ENCODE measurements at places on chromosomes 4 and X. TPM values are rescaled to one million over a fixed set of nuclear protein-coding genes. Genes with fewer than 3 reads are reported as not detected.

MAGEE2 gene
- total RNA-seq, result not detected

CFAP299 gene
- total RNA-seq, result 0.52 TPM

GABRQ gene
- total RNA-seq, result 0.52 TPM

TGIF2LX gene
- not detected for total RNA-seq

TKTL2 gene
- total RNA-seq, result under 0.01 TPM

COL4A6 gene
- total RNA-seq, result 1.0 TPM

CTAG2 gene
- total RNA-seq, result not detected

BMPR1B gene
- 22.4 TPM for total RNA-seq

AFM gene
- not detected for total RNA-seq

F8A1 gene
- total RNA-seq, result 2.6 TPM

GPR50 gene
- not detected for total RNA-seq

MAOB gene
- 1.0 TPM for total RNA-seq

TMPRSS11E gene
- total RNA-seq, result not detected

PAGE4 gene
- total RNA-seq, result not detected

MRFAP1L1 gene
- total RNA-seq, result 32.9 TPM

KLKB1 gene
- total RNA-seq, result 0.52 TPM

YTHDC1 gene
- total RNA-seq, result 43.8 TPM

ZNF518B gene
- total RNA-seq, result 23.5 TPM

FGF5 gene
- total RNA-seq, result 0.52 TPM

PPP4R3C gene
- not detected for total RNA-seq

IGSF1 gene
- 59.5 TPM for total RNA-seq

RTL9 gene
- total RNA-seq, result 0.52 TPM

ADGRG4 gene
- total RNA-seq, result under 0.01 TPM

HAUS7 gene
- 11.0 TPM for total RNA-seq

PPAT gene
- 9.4 TPM for total RNA-seq

FAM133A gene
- under 0.01 TPM for total RNA-seq

FANCB gene
- 7.8 TPM for total RNA-seq

CCNQ gene
- total RNA-seq, result 13.0 TPM

OPN1MW gene
- not detected for total RNA-seq

GLUD2 gene
- total RNA-seq, result 3.7 TPM

DNAAF6 gene
- not detected for total RNA-seq

SUPT20HL1 gene
- total RNA-seq, result not detected

WDR17 gene
- total RNA-seq, result 1.0 TPM

HTN1 gene
- total RNA-seq, result not detected

RPGR gene
- 6.3 TPM for total RNA-seq

HTR2C gene
- total RNA-seq, result not detected

ANXA10 gene
- total RNA-seq, result not detected

RHOXF1 gene
- total RNA-seq, result not detected

TRIM60 gene
- total RNA-seq, result not detected

FRG2 gene
- not detected for total RNA-seq

CLCN4 gene
- 15.7 TPM for total RNA-seq

RTL5 gene
- total RNA-seq, result 3.1 TPM

PAK3 gene
- total RNA-seq, result 4.7 TPM

SAGE1 gene
- not detected for total RNA-seq

VSIG1 gene
- total RNA-seq, result not detected

NLGN3 gene
- 1.0 TPM for total RNA-seq

DDIT4L gene
- 61.6 TPM for total RNA-seq

TMPRSS11F gene
- total RNA-seq, result not detected

ZAR1 gene
- total RNA-seq, result not detected

CXCL13 gene
- total RNA-seq, result 1.0 TPM

NALF2 gene
- total RNA-seq, result not detected

MAGEA8 gene
- not detected for total RNA-seq

TMPRSS11A gene
- not detected for total RNA-seq

TMPRSS11B gene
- total RNA-seq, result not detected
